ENCODE measurements at places on chromosomes 11 and 22. TPM values are rescaled to one million over a fixed set of nuclear protein-coding genes. Genes with fewer than 3 reads are reported as not detected.

SEZ6L gene
- total RNA-seq: 0.65 TPM

ADAMTS8 gene
- 3.9 TPM for total RNA-seq

SPDYC gene
- not detected for total RNA-seq

DRICH1 gene
- total RNA-seq: not detected

PRR33 gene
- 0.75 TPM for total RNA-seq

FAM111B gene
- not detected for total RNA-seq

DEUP1 gene
- not detected for total RNA-seq

P4HA3 gene
- total RNA-seq: 0.54 TPM

TAF6L gene
- total RNA-seq: 9.7 TPM

MPZL2 gene
- total RNA-seq: 24.2 TPM

TSSK2 gene
- not detected for total RNA-seq

PRRG4 gene
- total RNA-seq: 0.40 TPM

ZNF280B gene
- total RNA-seq: 0.57 TPM

SLC22A12 gene
- not detected for total RNA-seq

PHLDA2 gene
- 2.1 TPM for total RNA-seq

MPEG1 gene
- total RNA-seq: 4.3 TPM

LINC01488 gene
- 0.19 TPM for total RNA-seq

SCN4B gene
- 17.0 TPM for total RNA-seq

OR52H1 gene
- not detected for total RNA-seq

RAG2 gene
- not detected for total RNA-seq

KDM4E gene
- total RNA-seq: not detected

HOATZ gene
- total RNA-seq: not detected

AASDHPPT gene
- total RNA-seq: 31.8 TPM

NAV2 gene
- total RNA-seq: 50.8 TPM

HEPN1 gene
- not detected for total RNA-seq

YPEL4 gene
- total RNA-seq: 0.59 TPM

IRAG1 gene
- total RNA-seq: 6.4 TPM

CASP5 gene
- not detected for total RNA-seq

NELL1 gene
- total RNA-seq: not detected

SHANK2 gene
- 0.11 TPM for total RNA-seq

MRGPRE gene
- 0.38 TPM for total RNA-seq

PATE4 gene
- not detected for total RNA-seq

CNIH2 gene
- total RNA-seq: 0.22 TPM

TMEM138 gene
- total RNA-seq: 17.9 TPM

TTC36 gene
- 0.62 TPM for total RNA-seq

GP1BB gene
- total RNA-seq: 5.5 TPM

TSPAN18 gene
- total RNA-seq: 153 TPM

C11orf91 gene
- 1.4 TPM for total RNA-seq

Measured in cardiac septum (tissue), 1 donor.